ENCODE measurements at places on chromosomes 4 and X.

DNA sequence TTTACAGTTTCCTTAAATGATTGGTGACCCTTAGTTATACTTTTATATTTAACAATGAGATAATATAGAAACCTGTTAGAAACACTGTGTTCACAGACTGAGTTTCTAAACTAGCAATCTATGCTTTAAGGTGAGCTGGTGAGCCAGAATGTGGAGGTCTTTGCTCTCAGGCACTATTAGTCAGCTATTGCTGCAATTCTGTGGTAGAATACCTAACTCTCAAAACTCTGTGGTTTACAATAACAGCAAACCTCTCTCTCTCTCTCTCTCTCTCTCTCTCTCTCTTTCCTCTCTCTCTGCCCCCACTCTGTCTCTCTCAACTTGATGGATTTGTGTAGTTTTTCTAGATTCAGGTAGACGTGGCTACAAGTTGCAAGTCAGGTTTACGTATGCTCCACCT, 17.6 kb upstream of the LCORL start:
- DNase-seq: no peak

DNA sequence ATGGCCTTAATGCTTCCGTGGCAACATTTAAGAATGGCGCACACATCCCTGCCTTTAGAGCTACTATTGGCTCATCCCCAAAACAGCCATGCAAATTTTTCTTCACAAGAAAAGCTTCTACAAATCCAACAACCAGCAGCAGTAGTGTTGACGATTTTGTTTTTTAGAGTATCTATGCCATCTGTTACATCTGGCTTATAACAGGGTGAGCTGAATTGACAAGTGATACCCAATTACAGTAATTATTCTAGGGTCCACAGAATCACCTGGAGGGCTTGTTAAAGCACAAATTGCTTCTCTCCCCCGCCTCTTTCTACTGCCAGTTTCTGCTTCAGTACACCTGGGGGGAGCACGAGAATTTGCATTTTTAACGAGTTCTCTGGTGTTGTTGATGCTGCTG, 34.1 kb downstream of the DCHS2 start:
- no peak for DNase-seq

- DNase-seq: no peak
These were observed 231.5 kb upstream of the AGTR2 start for GRCh38 chrX:115939070-115939469.

- DNase-seq: no peak
These were observed 652 bp downstream of the COL25A1 start for GRCh38 chr4:109301651-109302360.

DNA sequence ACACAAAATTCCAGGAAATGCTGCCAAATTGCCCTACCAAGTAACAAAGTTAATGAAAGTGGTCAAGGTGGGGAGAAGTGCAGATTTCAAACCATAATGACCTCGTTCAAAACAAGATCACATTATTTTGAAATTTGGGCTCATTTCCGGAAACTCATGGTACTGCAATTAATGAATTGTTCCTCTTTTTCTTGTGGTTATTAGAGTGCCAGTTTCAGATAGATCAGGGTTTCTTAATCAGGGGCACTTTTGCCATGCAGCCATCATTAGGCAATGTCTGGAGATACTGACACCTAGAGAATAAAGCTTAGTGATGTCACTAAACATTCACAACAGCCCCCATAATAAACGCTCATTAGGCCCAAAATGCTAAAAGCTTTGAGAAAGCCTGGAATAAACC, 381.5 kb upstream of the GALNT7 start:
- no peak for DNase-seq

DNA sequence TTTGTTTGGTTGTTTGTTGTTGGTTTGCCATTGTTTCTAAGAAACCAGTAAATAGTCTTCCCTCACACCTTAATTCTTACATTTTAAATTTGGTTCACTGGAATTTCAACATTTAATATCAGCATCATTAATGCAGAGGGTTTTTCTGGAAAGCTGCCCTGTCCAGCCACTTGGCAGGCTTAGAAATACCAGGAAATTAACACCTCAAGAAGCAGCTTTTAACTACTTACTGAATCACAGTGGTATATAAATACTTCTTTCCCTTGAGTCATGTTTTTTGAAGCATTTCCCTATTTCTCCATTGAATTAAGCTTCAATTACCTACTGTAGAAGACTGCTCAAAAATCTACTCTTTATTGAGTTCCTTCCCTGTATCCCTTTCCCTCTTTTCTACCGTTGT, 1221.1 kb upstream of the ADGRL3 start:
- DNase-seq: no peak
